ENCODE measurements at places on chromosomes 16 and 17.

DNA sequence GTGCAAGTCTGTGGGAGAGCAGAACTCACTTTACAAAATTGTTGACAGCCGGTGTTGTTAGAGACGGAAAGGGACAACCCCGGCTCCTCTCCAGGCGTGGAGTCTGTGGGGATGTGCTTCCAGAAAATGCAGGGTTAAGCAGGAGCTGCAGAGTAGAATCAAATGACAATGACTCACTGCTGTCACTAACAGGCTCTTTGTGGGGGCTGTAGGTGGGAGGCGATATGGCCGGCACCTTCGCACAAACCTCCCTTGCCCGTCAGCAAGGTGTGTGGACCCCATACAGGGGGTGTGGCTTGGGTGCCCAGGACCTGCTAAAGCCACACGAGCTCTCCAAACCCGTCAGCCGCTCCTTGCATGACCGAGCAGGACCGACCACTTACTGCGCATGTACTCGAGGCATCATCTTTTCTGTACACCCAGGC is 5.8 kb downstream of the PDK2 start:
- no peak for DNase-seq

DNA sequence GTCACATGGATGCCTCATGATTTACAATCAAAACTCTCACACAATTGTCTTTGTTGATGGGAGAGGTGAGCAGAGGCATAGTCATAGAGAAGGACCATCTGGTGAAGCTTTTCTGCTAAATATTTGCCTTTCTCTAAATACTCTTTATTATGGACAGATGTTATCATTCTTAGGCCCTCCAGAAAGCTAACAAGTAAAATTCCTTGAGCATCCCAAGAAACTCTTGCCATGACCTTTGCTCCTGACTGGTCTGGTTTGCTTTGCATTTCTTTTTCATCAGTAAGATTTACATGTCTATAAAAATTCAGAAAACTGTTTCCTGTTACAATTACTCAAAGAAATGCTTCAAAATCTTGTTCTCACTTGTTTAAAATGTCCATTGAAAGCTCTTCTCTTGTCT is 1336.6 kb upstream of the CDH8 start:
- DNase-seq = no peak

GRCh38 chr17:40599468-40599763 is 34.1 kb upstream of the CCR7 start:
- no peak for DNase-seq

- no peak for DNase-seq
Measured at GRCh38 chr16:24978370-24978914, 36.7 kb downstream of the ARHGAP17 start.

- no peak for DNase-seq
Measured at GRCh38 chr16:79845033-79845733, 244.6 kb upstream of the MAF start.

- no peak for DNase-seq
Measured at GRCh38 chr16:12811441-12812383, 8.0 kb upstream of the CPPED1 start.

DNA sequence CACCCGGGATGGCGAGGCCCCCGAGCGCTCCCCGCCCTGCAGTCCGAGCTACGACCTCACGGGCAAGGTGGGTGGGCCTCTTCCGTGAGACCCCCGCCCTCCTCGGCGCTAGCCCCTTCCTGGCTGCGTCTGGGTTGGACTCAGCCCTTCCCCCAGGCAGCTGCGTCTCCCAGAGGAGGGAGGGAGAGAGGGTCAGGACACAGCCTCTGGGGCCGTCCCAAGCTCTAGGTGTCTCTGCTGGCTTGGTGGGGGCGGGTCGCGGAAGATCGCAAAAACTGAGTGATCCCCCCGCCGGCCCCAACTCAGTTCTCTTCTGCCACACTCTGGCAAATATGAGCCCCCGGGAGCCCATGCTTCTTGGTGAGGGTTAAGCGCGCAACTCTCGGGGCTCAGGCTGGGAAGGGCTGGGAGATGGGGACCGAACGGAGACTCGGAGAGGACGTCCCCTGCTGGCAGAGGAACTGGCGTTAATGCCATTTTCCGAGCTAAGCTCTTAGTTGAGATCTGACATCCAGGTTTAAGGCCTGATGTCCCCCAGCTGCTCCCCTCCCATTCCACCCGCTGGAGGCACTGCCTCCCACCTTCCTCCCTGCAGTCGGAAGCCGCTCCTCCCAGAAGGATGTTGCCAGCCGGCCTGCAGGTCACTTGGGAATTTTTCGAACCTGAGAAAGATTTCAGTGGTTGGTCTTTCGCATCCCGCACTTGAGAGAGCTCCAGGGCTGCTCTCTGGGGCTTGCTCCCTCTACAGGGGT is 419 bp downstream of the RAB37 start:
- DNase-seq = no peak

- DNase-seq = peak; percentile 62
Measured at GRCh38 chr17:35947156-35947585, 3.7 kb upstream of the LYZL6 start.

- DNase-seq = no peak
Measured at GRCh38 chr17:22265807-22266206, 573.5 kb downstream of the KCNJ18 start.

GRCh38 chr16:68033101-68033500 is 10.0 kb downstream of the DUS2 start:
- no peak for DNase-seq

- no peak for DNase-seq
Measured at GRCh38 chr17:10130263-10130662, 68.1 kb downstream of the GAS7 start.

- DNase-seq = peak; percentile 47
Measured at GRCh38 chr17:53462393-53462811, 360.3 kb upstream of the KIF2B start.

- no peak for DNase-seq
Measured at GRCh38 chr17:82320140-82320840, 2.9 kb upstream of the CD7 start.

DNA sequence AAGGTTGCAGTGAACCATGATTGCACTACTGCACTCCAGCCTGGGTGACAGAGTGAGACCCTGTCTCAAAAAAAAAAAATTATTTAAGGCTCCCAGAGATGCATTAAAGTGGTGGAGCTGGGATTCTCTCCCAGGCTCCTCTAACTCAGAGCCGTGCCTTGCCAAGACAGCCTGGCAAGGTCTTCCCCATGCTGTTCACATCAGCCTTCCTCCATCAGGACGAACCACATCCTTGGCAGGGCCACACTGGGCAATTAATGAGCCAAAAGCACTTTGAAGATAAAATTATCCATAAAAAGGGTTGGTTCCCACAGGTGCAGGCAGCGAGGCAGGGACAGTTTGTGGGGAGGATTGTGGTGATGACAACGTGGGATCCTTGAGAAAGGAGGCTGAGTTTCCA is 19.8 kb upstream of the BBS2 start:
- DNase-seq = no peak

GRCh38 chr16:89602273-89602951 is 11.0 kb upstream of the DPEP1 start:
- DNase-seq = peak; percentile 88

GRCh38 chr17:40936437-40936971 is 942 bp downstream of the KRT23 start:
- DNase-seq = no peak

GRCh38 chr17:46790216-46790615 is 28.3 kb downstream of the WNT3 start:
- no peak for DNase-seq

DNA sequence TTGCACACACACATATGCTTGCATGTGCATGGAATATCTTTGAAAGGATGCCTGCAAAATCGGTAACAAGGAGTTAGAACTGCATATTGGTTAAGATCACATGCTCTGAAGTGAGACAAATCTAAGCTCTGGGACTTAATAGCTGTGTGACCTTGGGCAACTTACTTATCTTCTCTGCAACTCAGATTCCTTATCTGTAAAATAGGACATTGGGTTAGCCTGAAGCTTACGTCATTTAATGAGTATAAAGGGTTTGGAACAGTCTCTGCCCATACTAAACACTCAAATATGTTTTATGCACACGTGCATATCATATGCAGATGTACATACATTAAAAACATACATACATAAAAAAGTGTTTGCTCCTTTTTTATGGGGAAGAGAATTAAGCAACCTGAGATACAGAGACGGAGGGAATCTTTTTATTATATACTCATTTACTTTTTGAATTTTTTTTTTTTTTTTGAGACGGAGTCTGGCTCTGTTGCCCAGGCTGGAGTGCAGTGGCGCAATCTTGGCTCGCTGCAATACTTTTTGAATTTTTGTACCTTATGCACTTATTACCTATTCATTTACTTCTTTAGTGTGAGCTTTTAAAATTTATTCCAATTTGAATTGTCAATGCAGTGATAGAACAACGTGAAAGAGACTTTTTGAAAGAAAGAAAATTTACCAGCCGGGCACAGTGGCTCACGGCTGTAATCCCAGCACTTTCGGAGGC is 206.2 kb downstream of the CCDC182 start:
- no peak for DNase-seq

GRCh38 chr17:31753011-31753410 is 106.0 kb downstream of the COPRS start:
- DNase-seq = no peak

- no peak for DNase-seq
Measured at GRCh38 chr17:44212507-44213402, 6.7 kb downstream of the UBTF start.

GRCh38 chr16:83899978-83900377 is 1.1 kb downstream of the MLYCD start:
- no peak for DNase-seq

DNA sequence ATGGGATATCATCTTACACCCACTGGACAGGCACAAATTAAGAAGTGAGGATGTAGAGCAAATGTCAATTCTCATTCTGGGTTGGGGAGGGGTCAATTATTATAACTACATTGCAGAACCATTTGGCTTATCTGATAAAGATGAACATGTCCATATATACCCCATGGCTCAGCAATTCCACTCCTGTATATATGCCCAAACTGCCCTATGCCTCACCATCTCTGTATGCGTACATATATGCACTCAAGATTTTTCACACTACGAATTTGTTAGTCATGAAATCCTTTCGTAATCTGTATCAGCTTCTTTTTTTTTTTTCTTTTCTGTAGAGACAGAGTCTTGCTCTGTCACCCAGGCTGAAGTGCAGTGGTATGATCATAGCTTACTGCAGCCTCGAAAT is 20.8 kb upstream of the CNEP1R1 start:
- DNase-seq = no peak

GRCh38 chr16:56858374-56858773 is 6.6 kb upstream of the SLC12A3 start:
- no peak for DNase-seq

GRCh38 chr16:15966836-15967546 is 17.6 kb downstream of the ABCC1 start:
- DNase-seq = peak; percentile 88

DNA sequence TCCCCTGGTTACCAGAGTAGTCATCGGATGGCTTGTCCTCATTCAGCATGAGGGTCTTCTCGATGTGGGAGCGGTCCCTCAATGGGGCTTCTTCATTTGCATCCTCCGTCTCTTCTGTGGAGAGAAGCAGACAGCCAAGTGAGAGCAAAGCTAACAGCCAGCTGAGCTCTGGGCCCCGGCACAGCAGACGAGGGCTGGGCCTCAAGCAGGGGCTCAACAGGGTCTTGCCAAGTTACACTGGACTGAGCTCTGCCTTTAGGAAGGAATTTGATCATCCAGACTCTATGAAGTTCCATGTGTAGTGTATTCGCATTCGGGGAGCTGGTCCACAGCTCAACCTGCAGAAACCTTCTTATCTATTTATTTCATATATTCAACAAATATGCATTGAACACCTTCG is 37.4 kb downstream of the SRL start:
- no peak for DNase-seq

DNA sequence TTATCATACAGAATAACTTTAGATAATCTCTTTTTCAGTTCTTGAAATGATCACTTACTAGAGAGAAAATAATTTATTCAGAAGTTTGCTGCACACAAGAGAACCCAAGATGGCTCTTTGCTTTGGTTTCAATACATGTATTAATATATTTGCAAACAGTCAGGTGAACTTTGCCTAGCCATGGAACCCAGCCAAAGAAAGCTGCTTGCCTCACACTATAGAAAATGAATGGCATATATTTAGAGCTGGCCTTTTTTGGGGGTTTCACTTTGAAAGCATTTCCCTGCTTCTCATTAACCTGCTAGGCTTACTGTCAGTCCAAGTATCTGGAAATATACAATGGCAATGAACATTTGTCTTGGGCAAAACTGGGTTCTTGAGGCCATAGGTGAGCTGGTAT is 75.3 kb downstream of the MRTFB start:
- no peak for DNase-seq

DNA sequence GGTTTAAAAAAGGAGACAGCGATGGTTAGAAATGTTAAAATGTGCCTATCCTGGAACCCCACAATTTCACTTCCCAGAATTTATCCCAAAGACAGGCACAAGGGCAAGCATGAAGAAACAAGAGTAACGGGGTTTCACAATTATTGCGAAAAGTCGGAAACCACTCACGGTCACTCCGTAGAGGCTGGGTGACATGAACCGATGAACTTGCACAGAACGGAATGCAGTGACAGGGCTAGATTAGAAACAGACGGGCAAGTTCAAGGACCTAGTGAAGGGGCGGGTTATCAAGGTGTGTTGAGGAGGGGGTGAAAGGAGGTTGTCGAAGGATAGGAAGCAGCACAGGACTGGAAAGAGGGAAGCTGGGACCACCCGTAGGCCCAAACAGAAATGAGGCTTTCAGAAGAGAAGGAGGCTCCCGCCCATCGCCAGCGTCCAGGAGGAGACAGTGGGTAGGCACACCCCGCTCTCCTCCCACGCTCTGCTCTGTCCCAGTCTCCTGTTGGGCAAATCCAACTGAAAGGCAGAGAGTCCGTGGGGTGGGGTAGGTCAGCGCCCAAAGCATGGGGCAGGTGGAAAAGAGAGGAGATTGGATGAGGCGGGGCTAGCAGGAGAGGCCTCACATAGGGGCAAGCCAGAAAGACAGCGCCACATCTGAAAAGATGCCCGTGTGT is 47.4 kb upstream of the JPH3 start:
- DNase-seq = no peak

DNA sequence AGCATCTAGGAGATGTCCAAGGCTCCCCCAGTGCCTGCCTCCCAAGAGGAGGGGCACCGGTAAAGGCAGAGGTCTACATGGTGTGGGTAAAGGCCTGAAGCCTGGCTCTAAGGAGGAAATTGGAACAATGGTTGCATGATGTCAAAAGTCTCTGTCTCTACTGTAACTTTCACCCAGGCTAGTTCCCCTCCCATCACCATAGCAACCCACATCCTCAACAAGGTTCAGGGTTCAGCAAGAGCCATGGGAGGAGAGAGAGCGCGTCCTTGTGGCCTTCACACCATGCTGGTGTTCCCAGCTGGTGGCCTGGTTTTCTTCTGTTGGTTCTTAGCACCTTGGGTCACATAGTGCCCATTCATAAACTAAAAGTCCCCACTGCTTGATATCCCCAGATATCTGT is 196.7 kb upstream of the CDH5 start:
- DNase-seq = no peak

Measured in HT1080 (cell line).